ENCODE measurements at places on chromosomes 7 and 10.

DNA sequence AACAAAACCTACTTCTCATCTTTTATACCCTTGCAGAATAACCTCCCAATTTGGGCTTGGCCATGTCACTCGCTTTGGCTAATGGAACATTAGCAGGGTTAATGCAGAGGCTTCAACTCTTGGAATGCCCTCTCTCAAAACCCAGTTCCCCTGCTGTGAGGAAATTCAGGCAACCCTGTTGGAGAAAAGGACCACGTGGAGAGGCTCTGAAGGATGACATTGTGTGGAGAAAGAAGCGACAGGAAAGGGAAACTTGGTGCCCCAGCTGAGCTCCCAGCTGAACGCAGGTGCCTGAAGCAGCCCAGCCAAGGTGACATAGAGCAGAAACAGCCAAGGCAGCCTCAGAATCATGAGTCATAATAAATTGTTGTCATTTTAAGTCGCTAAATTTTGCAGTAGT is 214.2 kb upstream of the GHITM start:
- no peak for DNase-seq

GRCh38 chr10:128480601-128481000 is 354.4 kb upstream of the MKI67 start:
- no peak for DNase-seq

GRCh38 chr10:125708971-125709503 is 10.5 kb upstream of the EDRF1 start:
- DNase-seq = no peak

DNA sequence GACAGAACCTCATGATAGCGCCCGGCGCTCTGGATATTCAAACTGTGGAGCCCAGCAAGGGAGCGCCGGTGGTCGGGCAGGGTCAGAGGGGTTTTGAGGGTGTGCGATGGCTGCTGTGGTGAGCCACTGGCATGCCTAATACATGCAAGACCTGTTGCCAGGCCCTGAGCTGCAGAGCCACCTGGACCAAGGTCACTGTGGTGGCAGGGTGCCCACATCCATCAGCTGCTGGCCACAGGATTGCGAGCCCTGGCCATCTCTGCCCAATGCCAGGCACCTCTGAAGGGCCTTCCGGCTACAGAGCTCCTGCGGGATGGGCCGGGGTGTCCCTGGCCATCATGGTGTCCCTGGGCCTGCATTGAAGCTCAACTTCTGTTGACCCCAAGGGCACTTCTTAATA is 123.0 kb upstream of the TNRC18 start:
- no peak for DNase-seq

GRCh38 chr7:64685741-64686140 is 19.8 kb downstream of the ZNF107 start:
- no peak for DNase-seq

- DNase-seq = no peak
Measured at GRCh38 chr7:48004638-48005037, 24.3 kb downstream of the SUN3 start.

DNA sequence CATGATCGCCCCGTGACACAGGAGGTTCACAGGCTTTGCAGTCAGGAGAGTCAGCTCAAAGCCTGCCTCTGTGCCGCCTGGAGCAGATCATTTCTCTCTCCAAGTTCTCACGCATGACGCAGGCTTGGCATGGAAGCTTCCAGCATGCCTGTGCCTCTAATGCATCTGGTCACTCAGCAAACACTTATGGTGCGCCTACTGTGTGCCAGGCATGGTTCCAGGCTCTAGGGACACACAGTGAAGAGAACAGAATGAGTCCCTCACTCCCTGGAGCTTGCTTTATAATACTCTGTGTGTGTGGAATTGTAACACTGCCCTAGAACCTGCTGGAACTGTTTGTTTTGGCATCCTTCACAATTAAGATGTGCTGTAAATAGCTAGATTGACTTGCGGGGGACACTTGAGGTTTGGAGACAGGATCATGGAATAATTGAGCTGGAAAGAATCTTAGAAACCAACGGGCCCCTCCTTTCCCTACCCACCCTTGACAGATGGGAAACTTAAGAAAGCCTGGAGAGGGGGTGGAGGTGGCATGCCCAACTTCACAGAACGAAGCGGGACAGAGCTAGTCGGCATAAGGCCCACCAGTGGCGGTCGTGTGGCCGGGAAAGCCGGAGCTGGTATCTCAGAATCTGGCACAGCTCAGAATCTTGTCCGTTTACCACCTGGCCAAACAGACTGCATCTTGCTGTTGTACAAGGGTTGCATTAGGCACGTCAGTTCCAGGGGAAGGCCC is 4.6 kb upstream of the MYH16 start:
- no peak for DNase-seq

DNA sequence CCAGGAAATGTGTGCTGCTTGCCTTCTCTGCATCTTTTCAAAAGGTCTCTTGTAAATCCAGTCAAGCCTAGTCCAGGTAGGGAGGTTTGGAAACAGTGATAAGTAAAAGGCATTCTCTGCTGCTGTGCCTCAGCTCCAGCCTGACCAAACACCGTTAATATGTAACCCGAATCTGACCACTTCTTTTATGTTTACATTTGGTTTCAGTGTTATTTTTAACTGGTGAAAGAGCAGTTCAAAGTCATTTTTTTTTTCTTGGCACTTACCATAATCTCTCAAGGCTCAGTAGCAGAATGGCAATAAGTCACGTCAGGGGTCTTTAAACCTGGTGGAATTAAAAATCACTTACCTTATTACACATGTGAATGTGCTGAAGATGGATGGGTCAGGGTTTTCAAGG is 216.8 kb downstream of the PTEN start:
- no peak for DNase-seq

DNA sequence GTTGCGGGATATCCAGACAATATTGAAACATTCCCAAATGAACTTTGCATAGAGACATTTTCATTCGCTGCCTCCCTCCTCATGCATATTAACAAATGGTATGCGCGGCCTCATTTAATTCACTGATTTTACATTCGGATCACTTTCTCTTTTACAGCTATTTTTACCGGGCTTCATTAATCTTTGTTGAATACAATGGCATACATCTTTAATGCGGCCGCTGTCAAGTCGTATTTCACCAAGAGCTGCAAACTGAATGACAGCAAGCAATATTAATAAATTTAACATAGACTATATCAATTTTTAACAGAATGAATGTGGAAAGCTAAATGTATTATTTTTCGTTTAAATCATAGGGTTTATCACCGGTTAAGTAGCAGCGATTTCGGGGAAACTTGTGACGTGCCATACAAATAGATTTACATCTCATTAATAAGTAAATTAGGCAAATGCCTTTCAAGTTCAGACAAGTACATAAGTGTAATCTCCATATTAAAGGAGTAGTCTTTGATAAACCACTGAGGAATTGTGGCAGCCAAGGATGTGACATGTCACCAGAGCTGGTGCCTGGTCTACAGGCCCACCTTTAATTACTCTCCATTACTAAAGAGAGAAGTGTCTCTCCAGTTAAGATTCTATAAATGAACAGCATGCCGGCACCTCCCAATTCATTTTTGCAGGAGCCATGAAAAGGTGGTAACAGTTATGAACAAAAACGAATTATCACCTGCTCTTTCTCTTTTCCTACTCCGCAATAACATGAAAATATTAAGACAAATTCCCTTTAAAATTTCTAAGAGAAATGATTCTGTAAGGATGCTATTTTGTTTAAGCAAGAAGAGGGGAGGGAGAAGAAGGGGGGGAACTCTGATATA is 568.9 kb upstream of the MKI67 start:
- DNase-seq = no peak

DNA sequence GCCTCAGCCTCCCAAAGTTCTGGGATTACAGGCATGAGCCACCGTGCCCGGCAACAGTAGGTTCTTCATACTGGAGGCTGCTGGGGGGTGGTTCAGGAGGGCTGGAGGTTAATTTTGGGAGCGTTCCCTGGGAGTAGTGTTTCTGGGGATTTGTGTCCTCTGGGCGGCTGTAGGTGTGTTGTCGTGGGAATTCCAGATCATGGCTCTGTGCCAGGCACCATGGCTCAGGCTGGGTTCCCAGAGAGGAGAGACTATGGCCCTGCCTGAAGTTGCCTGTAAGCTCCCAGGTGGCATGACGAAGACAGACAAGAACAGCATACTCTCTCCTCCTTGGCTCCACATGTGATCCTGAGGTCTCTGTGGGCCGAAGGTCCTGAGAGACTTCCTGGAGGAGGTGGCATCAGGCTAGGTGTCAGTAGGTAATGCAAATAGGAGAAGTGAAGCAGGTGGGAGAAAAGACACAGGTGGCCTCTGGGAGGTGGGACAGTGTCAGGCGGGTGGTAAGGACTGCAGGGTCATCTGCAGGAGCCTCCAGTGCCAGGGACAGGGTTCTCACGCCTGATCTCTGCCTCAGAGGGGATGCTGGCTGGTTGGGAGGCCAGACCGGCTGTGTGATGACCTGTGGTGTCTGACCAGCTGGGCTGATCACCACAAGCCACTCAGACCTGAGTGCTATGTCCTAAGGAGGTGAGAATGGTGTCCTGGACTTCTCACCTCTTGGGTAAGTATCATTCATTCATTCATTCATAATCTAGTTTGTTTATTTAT is 18.7 kb downstream of the CLIP2 start:
- DNase-seq = no peak

DNA sequence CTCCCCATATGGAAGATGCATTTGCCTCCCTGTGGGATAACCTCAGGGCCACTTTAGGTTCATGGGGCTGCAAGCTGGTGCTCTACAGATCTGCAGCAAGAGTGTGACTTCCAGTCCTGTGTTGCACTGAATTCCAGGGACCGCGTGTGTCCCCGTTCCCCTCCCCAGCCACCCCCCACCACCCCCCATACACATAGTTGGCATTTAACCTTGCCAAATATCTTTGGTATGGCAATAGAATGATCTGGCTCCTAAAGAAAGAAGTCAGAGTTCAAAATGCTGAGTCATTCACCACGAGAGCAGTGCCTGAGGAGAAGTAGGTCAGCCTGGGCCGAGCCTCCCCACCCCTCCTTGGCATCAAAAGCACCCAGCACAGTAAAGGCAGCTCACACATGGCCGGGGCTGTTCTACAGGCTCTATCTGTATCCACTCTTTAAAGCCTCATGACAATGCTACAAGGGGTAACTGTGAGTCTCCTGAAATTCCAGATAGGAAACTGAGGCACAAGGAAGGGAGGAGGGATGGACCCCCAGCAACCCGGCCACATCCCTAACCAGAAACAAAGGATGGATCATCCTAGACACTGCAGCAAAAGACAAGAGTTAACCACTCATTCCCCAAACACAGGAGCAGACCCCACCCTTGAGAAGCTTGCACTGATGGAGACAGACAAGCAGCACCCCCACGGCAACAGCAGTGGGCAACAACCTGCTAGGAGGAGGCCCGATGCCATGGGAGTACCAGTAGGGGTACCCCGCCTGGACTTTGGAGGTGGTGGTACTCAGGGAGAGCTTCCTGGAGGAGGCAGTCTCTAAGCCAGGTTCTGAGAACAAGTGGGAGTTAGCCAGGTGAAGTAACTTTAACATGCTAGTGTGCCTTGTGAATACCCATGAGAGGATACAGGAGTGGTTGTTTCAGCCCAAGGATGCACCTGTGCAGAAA is 70.3 kb upstream of the NANOS1 start:
- DNase-seq = no peak

DNA sequence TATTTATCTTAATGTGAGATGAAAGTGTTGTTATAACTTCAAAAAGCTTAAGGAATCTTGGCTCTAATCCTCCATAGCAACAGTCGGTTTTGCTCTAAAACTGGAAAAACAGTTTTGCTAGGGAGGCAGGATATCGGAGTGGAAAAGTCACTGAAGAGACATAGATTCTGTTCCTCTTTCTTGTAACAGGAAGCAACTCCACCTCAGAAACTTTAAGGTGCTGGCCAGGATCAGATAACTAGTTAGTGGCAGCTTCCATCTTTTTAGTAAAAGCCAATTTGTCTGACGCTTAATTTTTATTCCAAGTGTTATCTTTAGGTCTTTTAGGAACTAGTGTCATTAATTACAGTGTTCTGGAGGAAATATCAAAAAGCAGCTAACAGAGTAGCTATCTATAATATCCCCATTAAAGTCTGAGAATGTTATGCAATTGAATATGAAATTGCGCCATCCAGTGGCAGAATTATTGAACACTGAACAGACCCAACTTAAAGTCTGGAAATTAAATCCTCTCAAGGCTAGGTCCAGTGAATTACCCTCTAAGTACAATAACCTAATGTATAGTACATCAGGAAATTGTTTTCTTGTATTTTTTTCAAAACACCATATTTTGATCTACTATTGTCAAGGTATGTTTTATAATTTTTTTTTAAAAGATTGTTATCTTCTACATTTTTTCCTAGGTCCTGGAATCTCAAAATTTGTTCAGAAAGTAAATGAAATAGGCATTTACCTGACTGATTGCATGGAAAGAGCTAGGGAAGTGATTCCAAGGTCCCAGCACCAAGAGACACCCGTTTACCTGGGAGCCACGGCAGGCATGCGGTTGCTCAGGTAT is 65.9 kb upstream of the CC2D2B start:
- DNase-seq = no peak

- no peak for DNase-seq
Measured at GRCh38 chr7:111855161-111855841, 293.0 kb upstream of the IMMP2L start.

DNA sequence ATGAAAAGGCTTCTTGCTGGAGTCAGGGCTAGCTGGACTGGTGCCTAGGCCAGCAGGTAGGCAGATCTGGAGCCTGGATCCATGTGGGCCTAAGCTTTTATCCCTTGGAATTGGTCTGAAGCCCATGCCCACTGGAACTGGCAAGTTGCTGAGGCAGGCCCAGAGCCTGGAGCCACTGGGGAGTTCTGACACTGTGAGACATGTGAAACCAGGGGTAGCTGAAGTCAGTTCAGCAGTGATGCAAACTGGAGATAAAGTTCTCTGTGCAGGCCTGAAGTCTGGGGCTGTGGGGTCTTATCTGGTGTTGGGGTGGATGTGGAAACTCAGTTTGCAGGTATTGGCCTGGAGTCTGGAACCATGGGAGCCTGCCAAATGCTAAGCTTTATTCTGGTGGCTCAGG is 9.7 kb upstream of the THSD7A start:
- DNase-seq = no peak

- DNase-seq = no peak
Measured at GRCh38 chr10:70191161-70191971, 21.1 kb upstream of the SAR1A start.

DNA sequence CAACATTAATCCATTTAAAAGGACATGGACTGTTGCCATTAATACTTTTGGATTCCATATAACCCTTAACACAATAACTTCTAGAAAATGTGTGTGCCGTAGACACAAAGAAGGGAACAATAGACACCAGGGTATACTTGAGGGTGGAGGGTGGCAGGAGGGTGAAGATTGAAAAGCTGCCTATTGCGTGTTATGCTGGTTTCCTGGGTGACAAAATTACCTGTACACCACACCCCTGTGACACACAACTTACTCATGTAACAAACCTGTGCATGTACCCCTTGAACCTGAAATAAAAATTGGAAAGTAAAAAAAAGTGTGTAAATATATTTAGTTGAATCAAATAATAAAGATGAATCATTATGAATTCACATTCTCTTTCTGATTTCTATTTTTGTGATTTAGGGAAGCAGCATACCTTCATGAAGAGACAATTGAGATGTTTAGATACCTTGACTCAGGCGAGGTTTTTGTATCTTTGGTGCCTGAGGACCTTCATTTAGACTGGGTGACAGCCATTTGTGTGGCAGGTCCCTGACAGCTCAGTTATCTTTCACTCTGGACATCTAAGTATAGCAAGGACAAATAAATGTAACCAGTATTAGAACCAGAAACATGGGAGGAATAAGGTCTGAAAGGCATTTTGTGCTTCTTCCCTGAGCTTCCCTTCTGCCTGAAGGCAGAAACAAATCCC is 28.7 kb downstream of the GIMAP8 start:
- DNase-seq = no peak

- DNase-seq = no peak
Measured at GRCh38 chr10:62147425-62147824, 121.2 kb downstream of the RTKN2 start.

GRCh38 chr10:114893251-114893650 is 44.7 kb upstream of the TRUB1 start:
- no peak for DNase-seq

- no peak for DNase-seq
Measured at GRCh38 chr10:60535427-60535826, 145.8 kb upstream of the ANK3 start.

Measured in CMK (cell line).